ENCODE measurements at places on chromosomes 16 and 17.

DNA sequence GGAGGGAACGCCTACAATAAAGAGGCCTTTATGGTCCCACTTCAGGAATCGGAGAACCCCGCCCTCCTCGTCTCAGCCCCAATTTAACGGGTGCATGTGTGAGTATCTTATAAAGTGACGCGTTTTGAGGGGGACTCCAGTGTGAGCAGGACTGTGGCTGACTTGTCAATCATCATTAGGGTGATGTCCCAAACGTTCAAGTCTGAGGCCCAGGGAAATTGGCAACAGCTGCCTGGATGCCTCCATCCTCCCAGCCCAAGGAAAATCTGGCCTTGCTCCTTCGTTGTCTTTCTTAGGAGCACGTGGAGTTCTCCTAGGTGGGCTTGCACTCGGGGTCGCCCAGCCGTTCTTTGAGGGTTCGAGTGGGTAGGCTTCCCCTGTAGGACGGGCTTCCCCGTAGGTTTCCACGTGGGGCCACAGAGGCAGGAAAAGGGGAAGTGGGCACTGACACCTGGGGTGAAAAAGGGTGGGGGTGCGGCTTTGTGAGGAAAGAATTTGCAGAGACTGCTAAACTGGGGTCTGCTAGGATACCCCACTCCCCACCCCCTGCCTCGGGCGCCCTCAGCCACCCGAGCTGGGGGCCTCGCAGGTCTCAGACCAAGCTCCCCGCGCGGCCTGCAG is 561 bp upstream of the HERPUD1 start:
- DNase-seq: no peak

GRCh38 chr17:48483471-48484131 is 47.2 kb downstream of the HOXB1 start:
- DNase-seq: peak; percentile 37

GRCh38 chr17:43309505-43310332 is 75.9 kb upstream of the RNU2-1 start:
- DNase-seq: no peak

- no peak for DNase-seq
These were observed 6.2 kb downstream of the MAP3K14 start for GRCh38 chr17:45310380-45311324.

DNA sequence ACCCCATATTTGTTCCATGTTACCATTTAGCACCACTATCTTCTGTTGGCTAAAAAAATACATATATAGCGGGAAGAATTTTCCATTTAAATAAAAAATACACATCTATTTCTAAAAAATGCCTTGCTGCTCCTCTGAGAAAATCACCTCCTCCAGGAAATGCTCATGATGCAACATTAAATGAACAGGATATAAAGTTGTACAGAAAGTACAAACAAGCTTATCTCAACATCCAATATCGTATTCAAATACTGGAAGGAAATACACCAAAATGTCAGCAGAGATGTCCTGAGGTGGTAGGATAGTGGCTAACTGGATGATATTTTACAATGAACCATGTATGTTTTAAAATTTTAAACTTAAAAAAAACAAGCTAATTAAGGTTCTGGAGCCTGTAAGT is 21.3 kb downstream of the GNA13 start:
- no peak for DNase-seq

DNA sequence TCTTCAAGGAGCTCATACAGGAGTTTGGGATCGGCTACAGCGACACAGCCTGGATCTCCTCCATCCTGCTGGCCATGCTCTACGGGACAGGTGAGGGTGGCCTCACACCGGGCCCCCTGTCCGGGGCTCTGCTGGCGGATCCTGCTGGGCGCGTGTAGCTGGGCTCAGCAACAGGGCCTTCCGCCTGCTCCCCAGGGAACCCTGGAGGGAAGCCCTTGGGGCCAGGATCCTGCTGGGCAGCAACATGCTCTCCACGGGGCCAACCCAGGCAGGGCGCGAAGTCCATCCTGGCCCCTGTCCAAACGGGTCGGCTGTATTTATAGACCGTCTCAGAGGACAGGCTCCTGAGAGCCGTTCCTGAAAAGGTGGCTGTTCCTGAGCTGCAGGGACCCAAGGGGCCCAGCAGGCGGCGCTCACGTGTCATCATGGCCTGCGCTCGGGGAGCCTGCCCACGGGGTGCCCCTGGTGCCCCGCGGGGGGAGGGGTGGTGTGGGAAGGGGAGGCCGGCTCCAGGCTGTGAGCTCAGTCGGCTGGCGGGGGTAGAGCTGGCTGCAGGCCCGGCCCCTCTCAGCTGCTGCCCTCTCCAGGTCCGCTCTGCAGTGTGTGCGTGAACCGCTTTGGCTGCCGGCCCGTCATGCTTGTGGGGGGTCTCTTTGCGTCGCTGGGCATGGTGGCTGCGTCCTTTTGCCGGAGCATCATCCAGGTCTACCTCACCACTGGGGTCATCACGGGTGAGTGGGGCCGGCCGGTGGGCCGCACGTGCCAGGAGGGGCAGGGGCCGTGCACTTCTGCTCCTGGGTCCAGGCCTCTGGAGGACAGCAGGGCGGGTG is 7.5 kb downstream of the SLC16A3 start:
- peak; percentile 74 for DNase-seq

DNA sequence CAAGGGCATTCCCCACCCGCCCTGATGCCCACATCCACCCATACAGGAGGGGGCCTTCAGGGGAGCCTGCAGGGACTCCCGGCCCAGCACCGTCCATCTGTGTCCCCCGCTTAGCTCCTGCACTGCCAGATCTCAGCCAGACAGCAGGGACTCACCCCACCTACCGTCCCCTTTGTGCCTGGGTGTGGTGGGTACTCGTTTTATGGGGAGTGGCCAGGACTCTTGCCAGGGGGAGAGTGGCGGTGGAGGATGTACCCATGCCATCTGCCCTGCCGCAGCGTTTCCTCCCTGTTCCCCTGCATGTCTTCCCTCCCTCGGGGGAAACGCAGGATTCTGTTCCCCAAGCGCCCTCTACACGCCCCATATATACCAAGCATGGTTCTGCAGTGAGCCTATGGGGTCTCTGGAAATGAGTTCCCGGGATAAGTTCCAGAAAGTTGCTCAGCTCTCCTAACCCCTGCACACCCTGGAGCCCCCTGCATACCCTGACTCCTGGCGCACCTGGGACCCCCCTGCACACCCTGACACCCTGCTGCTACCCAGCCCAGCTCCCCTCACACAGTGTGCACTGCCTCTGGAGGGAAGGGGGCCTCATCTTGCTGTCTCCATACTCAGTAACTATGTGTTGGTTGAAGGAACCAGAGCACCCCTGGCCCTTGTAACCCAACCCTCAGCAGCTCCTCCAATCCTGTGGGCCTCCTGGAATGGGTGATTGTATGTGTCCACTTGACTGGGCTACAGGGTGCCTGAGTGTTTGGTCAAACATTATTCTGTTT is 4.2 kb upstream of the MAFG start:
- DNase-seq: no peak

- no peak for DNase-seq
These were observed 81.4 kb upstream of the DYNLRB2 start for GRCh38 chr16:80459331-80459777.
